ENCODE measurements at places on chromosomes 3 and 15.

DNA sequence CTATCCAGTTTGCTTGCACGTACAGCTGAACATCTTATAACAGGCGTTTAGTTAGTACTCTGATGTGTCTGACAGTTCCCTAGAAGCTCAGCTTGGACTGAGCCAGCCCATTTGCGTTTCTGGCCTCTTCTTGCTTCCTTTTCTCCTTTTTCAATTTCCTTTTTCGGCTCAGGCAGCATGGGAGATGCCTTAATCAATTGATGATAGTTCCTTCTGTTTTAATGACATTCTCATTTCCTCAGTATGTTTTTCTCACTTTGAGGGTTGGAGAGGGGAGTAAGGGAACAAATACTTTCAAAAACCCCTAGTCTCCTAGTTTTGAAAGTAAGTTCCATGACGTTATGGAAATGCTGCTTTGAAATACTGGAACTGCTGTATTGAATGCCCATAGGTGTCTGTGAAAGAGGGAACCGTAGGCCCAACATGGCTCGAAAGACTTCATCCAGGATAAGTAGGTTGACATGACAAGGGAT lies 18.9 kb downstream of the IL1RAP start:
- DNase-seq: no peak

DNA sequence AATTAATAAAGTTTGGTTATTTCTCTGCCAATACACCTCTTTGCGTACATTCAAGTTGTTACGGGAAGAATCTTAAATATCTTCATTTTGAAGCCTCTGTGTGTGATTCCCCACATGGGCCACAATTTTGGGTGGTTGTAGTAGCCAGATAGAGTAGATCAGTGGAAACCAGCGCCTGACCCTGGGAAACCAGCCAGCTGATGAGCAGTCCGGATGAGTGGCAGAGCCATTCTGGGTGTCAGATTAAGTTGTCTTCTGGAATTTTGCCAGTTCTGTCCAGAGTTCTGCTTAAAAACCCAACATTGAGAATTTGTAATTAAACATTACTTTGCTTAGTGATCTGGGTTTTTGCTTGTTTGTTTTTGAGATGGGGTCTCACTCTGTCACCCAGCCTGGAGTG lies 49.7 kb downstream of the MRPS25 start:
- DNase-seq: no peak

GRCh38 chr15:61309031-61309511 lies 80.0 kb upstream of the RORA start:
- DNase-seq: no peak

- DNase-seq: no peak
Observed at GRCh38 chr15:89338036-89338435, 3.4 kb upstream of the POLG start.

DNA sequence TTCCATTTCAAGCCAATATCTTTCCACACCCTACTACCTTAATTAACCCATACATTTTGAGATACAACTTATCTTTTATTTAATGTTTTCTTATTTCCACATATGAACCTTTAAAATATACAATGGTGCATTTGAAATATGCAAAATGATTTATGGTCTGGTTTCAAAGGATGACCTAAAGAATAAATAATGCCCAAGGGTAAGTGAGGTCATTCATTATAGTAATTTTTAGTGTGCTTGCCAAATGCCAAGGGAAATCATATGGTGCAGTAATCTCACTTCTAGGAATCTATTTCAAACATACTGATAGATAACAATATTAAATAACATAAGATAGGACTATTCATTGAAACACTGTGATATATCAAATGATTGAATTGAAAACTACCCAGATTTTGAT lies 1055.4 kb downstream of the AGBL1 start:
- no peak for DNase-seq

- no peak for DNase-seq
Observed at GRCh38 chr3:23174426-23175039, 28.6 kb upstream of the UBE2E2 start.

- no peak for DNase-seq
Observed at GRCh38 chr3:144989807-144990206, 1018.2 kb downstream of the DIPK2A start.

GRCh38 chr15:35880896-35881295 lies 334.9 kb upstream of the DPH6 start:
- DNase-seq: no peak

DNA sequence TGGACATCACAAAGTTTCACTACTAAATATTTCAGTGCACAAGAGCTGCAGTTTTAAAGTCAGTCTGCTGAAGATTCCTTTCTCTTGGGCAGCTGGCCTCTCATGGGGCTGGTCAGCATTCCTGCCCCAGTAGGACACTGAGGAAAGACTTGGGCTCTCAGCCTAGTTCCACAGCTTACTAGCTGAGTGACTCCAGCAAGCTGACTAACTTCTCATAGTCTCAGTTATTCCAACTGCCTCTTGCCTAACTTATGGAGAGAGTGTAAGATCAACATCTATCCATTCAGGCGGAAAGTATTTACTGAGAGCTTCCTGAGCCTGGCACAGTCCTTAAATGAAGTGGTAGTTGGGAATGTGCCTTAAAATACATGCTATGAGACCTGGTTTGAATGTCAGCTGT lies 27.0 kb downstream of the TM4SF4 start:
- no peak for DNase-seq

DNA sequence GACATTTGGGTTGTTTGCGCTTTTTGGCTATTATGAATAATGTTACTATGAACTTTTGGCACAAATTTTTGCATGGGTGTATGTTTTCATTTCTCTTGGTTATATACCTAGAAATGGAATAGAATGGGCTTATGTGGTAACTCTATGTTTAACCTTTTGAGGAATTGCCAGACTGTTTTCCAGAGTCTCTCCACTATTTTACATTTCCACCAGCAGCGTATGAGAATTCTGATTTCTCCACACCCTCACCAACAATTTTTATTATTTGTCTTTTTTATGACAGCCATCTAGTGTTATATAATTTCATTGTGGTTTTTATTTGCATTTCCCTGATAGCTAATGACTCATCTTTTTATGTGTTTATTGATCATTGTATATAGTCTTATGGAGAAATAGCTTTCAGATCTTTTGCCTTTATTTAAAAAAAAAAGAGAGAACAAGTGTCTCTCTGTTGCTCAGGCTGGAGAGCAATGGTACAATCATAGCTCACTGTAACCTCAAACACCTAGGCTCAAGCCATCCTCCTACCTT lies 247.2 kb downstream of the OPA1 start:
- DNase-seq: no peak

DNA sequence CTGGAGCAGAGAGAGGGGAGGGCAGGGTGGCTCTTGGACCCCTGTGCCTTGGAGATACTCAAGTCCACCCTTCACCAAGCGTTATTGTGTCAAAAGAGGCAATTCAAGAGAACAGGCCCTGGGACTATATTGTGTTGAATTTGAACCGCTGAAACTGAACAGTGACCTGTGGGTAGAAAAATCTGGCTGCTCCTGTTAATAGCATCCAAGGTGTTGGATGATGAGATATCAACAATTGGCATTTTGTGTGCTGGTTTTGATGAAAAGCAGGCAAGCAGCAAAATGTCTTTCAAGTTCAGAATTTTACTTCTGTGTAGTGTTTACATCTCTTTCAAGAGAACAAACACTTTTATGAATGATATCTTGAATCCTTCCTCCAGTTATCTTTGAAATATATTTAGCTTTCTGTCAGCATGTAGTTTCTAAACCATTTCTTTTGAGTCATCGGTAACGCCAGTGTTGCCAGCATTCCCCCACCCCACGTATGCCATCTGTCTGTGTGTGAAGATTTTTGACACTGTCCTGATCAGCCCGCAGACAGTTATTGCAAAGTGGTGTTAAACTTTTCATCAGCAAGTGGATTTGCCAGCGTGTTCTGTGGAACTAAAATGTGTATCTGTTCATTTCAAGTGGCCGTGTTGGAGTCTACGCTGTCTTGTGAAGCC lies 34.8 kb downstream of the PDHB start:
- no peak for DNase-seq

DNA sequence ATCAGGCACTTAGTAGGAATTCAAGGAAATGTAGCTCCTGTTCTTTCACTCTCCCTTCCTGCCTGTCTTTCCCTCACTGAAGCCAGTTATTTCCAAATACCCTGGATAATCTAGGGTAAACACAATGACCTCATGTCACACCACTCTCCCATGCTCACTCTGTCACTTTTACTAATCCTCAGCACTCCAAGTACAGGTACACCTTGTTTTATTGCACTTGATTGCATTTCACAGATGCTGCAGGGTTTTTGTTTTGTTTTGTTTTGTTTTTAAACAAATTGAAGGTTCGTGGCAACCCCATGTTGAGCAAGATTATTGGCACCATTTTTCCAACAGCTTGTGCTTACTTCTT lies 40.8 kb downstream of the PPM1L start:
- DNase-seq: no peak

- DNase-seq: no peak
Observed at GRCh38 chr15:70854666-70854976, 664 bp upstream of the LARP6 start.

DNA sequence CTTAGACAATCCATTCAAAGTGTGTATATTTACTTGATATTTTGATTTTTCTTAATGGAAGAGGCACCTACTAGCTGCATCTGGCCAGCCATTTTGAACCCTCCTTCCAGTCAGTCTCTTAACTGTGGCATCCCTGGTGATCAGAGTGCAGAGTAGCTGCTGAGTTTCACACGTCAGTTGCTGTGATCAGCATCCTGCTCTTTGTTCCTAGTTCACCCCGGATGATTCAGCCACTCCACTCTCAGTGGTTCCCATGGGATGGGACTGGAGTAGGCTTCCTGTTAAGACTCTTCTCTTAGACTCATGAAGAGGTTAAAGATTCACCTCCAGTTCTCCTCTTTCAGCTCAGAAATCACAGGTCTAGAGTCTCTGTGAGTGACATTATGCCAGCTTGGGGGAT lies 75.8 kb downstream of the STXBP5L start:
- no peak for DNase-seq

DNA sequence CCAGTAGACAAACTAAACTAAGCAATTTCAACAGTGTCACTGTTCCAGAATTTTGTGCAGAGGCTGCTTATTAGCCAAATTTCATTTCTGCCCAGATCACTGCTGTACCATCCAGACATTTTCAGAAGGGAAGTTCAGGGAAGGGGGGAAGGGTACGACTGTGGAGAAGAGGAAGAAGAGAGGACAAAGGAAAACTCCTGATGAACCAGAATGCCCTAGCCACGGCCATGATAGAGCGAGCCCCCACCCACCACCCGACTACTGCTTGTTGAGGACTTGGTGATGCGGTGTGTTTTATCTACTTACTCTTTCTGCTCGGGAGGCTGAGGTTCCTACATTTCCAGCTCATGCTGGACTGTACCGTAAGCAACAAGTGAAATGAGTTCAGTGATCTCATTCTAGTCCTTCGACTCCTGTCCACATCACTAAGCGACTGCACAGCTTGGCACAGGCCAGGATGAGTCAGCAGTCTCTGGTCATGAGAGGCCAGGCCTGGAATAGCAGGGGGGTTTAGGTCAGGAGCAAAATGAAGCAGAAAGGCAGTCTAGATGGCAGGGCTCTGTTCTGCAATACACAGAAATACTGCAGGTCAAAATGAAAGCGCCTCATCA lies 330.8 kb downstream of the TIGIT start:
- no peak for DNase-seq

GRCh38 chr3:184874709-184875644 lies 63.0 kb downstream of the VPS8 start:
- peak; percentile 13 for DNase-seq

GRCh38 chr15:90386221-90386620 lies 1.8 kb upstream of the IQGAP1 start:
- DNase-seq: no peak

DNA sequence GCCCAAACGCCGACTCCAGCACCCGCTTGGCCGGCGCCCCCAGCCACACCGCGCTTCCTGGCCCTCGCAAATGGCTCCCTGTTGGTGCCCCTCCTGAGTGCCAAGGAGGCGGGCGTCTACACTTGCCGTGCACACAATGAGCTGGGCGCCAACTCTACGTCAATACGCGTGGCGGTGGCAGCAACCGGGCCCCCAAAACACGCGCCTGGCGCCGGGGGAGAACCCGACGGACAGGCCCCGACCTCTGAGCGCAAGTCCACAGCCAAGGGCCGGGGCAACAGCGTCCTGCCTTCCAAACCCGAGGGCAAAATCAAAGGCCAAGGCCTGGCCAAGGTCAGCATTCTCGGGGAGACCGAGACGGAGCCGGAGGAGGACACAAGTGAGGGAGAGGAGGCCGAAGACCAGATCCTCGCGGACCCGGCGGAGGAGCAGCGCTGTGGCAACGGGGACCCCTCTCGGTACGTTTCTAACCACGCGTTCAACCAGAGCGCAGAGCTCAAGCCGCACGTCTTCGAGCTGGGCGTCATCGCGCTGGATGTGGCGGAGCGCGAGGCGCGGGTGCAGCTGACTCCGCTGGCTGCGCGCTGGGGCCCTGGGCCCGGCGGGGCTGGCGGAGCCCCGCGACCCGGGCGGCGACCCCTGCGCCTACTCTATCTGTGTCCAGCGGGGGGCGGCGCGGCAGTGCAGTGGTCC lies 3.5 kb downstream of the ISLR2 start:
- DNase-seq: no peak

DNA sequence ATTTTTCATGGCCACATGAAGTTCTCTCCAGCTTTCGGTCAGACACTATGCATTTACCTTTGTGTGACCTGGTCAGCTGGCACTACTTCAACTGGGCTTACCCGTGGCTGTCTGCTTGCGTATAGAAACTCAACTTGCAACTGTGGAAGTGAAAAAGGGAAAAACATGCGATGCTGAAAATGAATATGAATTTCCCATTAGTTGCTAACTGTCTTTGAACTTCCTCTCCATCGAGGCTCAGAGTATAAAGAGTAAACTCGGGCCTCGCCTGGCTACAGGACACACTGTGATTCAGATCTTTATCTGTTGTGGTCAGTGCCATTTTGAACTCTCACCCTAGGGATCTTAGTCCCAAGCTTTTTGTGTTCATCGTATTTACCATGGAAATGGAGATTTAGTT lies 26.8 kb downstream of the NFKBIZ start:
- no peak for DNase-seq

GRCh38 chr3:72144773-72145505 lies 360.0 kb upstream of the PROK2 start:
- no peak for DNase-seq

DNA sequence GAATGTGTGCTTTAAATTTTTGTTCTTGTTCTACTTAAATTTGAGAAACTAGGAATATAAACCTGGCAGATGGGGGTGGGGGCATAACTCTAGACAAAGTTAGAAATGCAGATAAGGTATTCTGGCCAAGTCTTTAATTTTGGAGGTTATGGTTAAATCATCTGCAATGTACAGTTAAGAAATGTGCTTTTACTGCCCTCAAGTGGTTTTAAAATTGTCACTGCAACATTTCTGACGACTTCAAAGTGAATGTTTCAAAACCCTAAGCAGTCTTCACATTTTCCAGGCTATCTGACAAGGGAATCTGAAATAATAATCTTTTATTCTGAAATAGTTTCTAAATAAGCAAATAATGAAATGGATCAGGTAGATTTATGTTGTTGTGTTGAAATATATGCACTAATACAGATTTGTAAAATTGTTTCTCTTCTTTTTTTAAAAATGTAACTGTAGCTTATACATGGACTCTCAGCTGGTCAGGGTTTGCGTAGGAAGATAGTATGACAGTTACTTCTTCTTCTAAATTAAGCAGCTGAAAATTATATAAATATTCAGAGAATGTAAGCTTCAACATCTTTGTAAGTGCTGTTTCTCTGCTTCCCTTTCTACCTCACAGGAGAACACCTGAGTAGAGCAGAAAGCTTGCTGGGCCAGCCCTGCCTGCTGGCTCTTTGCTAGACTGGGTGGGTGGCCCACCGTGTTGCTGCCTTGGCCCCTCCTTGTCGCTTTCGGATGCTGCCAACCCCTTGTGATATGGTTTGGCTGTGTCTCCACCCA lies 45.0 kb downstream of the SUCNR1 start:
- DNase-seq: peak; percentile 4

All from activated T-cell treated with anti-CD3 and anti-CD28 coated beads, Interleukin-2, amount 50 U/mL, for 72 hours (primary cell).